ENCODE measurements at places on chromosomes 3 and 15.

- no peak for DNase-seq
These were observed 3.9 kb upstream of the MUSTN1 start for GRCh38 chr3:52838561-52839267.

DNA sequence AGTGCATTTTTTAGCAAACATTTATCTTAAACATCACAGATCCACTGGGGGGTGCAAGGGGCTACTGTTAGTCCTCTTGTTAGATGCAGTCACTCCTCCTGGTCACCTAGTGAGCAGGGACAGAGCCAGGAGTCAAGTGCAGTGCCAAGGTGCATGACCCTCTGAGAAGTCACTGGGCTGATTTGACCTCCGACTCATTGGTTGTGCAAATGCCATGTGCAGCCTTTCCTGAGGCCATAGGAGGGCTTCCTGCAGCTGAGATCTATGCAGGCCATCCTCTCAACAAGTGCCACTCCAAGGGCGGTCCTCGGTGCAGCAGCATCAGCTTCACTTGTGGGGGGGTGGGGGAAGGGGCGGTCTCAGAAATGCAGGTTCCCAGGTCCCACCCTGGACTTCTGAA is 60.2 kb downstream of the GPD1L start:
- no peak for DNase-seq

DNA sequence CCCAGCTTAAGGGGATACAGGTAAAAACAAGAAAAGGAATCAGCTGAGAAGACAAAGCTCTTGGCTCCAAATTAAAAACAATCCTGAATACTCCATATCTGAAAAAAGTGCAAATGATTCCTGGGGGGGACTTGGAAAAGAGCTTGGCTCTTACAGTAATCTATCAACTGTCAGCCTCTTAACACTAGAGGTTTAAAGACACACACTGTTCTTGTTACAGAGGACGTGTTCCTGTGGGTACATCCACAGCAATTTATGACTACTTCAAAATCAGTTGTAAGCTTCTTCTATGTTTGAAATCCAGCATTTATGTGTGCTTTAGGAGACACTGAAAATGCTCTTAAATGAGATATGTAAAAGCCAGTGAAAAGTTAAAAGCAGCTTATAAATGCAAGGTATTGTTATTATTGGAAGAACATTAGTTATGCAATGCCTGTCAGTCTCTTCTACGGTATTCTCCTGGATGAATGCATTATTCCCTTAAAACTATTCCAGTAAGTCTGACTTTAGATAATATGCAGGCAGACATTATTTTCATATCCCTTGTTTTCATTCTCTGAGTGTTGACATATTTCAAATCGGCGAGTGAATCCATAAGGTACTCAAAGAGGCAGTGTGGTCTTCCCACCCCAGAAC is 408.4 kb upstream of the ADAMTS9 start:
- DNase-seq, result no peak

GRCh38 chr3:124632566-124633140 is 97.6 kb upstream of the UMPS start:
- no peak for DNase-seq

DNA sequence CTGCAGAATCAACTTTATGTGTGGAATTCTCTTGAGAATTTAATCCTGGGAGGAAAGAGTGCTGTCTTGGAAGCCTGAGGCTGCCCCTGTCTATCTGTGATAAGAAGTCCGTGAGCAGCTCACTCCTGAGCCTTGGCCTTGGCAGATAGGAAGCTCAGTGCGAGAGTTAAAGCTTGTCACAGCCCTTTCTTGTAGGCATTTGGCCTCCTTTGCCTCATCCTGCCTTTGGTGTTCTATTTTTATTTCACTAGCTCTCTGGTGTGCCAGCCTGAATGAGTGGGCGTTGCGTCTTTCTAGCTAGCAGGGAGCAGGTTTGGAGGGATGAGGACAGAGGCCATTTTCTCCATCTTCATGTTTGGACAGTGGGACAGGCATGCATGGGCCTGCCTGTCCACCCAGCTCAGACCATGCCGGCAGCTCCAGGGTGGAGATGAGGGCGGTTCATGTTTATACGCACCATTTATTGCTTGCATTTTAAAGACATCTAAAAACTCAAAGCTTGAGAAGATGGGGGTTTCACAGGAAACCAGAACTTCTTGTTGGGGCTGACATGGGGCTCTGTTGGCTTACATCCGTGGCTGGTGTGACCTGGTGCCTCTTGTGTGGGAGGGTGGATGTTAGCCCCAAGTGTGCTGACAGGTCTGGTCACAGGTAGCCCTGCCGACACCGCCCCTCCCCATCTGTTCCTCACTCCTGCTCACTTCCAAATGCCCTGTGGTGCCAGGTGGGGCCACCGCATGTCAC is 29.8 kb downstream of the IRAK2 start:
- peak; percentile 28 for DNase-seq

All from activated T-helper 9 cell treated with anti-CD3 and anti-CD28 coated beads, Interleukin-2, amount 50 U/mL, for 16 hours (primary cell).